ENCODE measurements at places on chromosomes 7 and 10.

DNA sequence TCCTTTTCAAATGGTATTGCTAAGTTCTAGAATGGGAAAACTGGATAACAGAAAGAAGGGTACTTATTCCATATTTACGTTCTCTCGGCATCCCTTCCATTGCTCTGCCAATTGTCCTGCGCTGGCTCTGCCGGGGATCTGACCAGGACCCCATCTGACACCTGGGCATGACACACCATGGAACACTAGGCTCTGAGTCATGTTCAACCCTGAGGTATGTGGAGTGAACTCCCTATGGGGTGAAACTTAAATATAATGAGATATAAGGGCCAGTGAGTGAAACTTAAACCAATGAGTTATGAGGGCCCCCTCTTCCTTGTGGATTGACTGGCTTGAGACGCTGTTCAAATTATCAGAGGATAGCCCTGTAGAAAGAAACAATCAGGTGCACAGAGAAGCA is 55.1 kb upstream of the ZEB1 start:
- no peak for DNase-seq

DNA sequence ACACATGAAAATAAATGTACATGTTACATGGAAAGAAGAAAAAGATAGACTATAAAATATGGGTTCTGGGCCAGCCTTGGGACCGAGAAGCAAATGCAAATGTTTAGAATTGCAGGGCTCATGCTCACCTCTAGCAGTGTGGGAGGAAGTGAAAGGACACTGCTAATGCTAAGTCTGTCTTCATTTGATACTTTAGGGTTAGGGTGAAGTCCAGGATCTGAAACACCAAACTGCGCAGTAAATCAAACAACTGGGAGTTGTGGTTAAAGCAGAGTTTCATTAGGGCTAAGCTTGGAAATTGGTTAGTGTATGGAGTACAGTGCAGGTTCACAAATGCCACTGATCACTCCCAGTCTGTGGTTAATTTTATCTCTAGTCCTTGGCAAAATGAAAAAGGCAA is 73.2 kb upstream of the PDK4 start:
- no peak for DNase-seq

- DNase-seq: no peak
Observed at GRCh38 chr10:110501142-110501937, 3.6 kb downstream of the DUSP5 start.

GRCh38 chr7:49790209-49790608 is 16.8 kb downstream of the VWC2 start:
- no peak for DNase-seq

DNA sequence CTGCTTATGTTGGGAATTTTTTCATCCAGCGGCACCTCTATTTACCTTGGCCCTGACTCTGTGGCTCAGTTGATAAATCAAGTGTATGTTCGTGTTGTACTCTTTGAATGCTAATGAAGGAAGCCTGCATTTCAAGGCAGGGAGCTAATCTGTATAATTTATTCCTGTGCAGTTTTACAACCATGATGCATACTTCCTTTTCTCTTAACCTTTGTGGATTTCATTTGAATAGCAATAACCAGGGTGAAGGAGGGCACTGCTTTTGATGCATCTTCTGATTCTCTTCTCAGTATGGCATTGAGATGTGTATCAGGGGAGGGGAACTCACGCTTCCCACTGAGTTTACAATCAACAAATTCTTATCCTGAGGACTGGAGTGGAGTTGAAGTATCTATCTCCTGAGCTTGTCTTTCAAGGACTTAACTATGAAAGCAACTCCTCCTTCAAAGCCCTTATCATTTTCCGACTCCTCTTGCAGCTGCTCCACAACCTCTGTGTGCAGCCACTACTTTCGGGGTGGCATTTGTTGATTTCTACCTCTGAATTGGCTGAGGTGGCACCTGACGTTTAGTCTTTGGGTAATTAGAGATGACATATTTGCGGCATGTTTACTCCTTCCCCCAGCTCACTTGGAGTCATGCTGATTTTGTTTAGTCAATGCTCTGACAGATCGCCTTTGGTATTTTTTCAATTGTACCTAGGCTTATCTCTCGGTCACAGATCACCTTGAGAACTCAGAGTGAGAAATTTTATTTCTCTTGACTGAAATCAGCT is 275.2 kb downstream of the PHTF2 start:
- no peak for DNase-seq

DNA sequence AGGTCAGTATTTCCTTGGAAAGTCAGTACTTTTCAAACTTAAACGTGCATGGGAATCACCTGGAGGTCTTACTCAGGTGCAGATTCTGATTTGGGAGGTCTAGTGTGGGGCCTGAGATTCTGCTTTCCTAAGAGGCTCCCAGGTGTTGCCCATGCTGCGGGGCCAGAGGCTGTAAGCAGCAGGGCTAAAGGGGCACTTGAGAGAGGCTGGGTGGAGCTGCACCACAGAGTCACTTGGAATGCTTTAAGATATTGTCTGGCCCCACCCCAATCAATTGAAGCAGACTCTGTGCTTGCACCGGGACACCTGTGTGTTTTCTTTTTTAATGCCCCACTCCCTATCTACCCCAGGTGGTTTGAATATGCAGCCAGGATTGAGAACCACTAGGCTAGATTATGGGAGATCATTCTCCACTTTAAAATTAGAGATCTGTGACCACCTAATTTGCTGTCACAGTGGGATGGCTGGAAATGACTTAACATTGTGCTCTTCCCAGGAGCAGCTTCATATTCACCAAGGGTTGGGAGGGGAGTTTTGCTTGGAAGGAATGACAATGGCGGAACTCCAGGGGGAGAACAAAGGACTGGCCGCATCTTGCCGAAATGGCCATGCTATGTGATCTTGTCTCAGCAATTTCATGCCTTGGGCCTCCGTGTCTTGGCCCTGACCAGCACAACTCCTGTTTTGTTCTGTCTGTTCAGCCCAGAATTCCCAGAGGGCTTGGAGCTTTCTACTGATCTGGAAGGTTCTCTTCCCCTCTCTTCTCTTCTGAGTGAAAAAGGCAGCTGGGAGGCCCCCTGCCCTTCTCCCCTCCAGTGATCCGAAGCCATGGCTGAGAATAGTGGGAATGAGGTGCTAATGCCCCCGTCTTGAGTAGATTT is 80.2 kb downstream of the FAM241B start:
- no peak for DNase-seq

GRCh38 chr10:101031128-101031795 is at the start of the genes PDZD7 and SFXN3:
PDZD7 (minus strand) TSS chr10:101031129; CDS start chr10:101030219, 910 bp downstream.
SFXN3 (plus strand) TSS chr10:101031234; CDS start chr10:101034695, 3,461 bp downstream.
- DNase-seq: peak; percentile 94
